Choroid plexus epithelial cell (primary cell): ENCODE measurements at places on chromosomes 1 and 21.
A peak's percentile ranks its signal among the peaks of the same experiment; 100 is the strongest.

DNA sequence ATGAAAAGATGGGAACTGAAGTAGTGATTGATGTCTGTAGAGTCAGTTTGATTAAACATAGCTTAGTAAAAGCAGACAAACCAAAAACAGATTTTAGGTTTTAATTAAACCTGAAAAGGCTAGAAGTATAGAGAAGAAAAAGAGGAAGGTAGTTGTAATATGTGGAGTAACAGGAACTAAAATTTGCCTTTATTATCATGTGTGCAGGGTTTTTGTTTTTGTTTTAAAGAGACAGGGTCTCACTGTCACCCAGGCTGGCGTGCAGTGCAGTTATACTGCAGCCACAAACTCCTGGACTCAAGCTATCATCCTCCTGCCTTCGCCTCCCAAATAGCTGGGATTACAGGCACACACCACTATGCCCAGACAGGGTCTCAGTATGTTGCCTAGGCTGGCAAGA, 6.0 kb downstream of the TOR1AIP1 start:
- no peak for DNase-seq

DNA sequence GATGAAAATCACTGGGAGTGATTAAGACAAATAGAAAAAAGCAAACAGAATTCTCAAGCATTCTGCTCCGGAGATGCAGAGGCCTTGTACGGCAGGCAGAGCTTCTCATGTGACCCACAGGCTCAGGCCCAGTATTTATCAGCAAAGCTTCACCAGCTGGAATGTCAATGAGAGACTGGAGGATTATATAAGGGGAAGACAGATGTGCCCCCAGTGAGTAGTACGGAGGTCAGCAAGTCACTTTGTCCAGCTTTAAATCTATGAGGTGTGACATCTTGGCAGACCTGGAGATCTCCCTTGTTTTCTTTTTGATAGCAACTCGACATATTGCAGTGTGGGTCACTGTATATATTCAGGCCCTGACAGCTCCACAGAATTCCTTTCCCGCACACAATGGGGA, 106.8 kb downstream of the HHIPL2 start:
- peak; percentile 18 for DNase-seq

DNA sequence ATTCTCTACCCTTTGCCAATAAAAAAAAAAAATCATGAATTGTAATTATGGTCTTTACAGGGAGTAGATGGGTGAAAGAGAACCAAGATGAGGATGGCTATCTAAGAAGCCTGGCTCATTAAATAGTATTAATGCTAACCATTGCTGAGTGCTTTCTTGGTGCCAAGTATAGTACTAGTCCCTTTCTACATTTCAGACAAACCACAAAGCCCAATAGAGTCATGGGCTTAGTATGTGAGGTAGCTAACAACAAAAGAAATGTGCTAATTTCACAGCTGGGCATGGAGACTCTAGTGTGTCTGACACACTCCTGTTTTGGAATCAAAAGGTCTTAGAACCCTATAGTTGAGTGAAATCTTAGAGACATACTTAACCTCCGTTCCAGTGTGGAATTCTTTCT, 84.5 kb upstream of the ESRRG start:
- no peak for DNase-seq

DNA sequence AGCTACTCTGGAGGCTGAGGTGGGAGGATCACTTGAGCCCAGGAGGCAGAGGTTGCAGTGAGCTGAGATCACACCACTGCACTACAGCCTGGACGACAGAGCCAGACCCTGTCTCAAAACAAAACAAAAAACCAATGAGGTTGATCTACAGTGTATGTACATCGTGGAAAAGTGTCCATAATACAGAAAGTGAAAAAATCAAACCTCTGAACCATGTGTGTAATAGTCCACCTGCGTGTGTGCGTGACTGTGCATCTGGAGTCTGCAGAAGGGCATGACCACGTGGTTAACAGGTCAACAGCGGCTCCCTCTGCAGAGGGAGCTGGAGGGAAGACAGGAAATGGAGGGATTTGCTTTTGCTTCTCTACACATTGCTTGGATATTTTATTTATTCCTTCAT, 32.4 kb upstream of the ENO1 start:
- peak; percentile 55 for DNase-seq

- DNase-seq: peak; percentile 96
Observed at GRCh38 chr21:41957991-41958766, 4.4 kb upstream of the C2CD2 start.

DNA sequence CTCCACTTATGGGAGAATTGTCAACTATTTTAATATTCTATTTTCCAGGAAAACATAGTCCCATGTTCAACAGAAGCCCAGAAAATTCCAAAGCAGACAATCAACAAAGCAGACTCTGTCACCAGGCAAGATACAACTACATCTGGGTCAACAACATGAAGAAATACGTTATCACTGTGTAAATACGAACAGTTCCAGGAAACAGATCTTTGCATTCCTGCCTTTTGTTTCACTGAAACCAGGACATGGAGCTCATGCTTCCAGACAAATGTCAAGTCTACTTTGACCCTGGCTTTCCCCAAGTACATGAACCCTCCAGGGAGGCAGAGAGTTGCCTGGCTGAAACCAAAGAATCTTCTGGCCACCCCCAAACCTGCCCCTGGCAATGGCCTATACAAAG, 106.7 kb downstream of the SETD4 start:
- DNase-seq: peak; percentile 38

- DNase-seq: no peak
Observed at GRCh38 chr1:48581270-48581669, 109.3 kb upstream of the SPATA6 start.
